NK-92 treated with Interleukin-12 subunit alpha and Interleukin-12 subunit beta, amount 100 ng/mL, for 24 hours (cell line): ENCODE measurements at places on chromosomes 12 and 14.

- DNase-seq = no peak
Observed at GRCh38 chr12:108622921-108623514, 10.7 kb downstream of the SELPLG start.

- no peak for DNase-seq
Observed at GRCh38 chr12:107094183-107094448, 767 bp upstream of the CRY1 start.

DNA sequence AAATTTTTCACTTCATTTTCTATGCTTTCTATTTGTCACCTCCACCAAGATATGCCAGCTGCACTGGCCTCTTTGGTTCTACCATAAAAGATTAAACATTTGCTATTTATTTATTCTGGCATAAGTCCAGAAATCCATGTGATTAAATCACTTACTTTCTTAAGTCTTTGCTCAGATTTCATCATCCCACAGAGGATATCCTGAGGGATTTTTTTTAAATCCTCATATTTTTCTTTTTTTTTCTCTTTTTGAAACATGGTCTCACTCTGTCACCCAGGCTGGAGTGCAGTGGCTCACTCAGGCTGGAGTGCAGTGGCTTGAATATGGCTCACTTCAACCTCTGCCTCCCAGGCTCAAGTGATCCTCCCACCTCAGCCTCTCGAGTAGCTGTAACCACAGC lies 645.4 kb upstream of the ATXN7L3B start:
- no peak for DNase-seq

- no peak for DNase-seq
Observed at GRCh38 chr12:89424389-89424788, 72.1 kb upstream of the DUSP6 start.
